ENCODE measurements at places on chromosomes 4 and X. TPM values are rescaled to one million over a fixed set of nuclear protein-coding genes. Genes with fewer than 3 reads are reported as not detected.

Gene ZC4H2
- 7.1 TPM for total RNA-seq

Gene GPR50
- total RNA-seq = not detected

Gene AGTR2
- total RNA-seq = not detected

Gene NRK
- 2.4 TPM for total RNA-seq

Gene SPANXA1
- total RNA-seq = not detected

Gene TMEM156
- not detected for total RNA-seq

Gene MID1
- total RNA-seq = 8.5 TPM

Gene NLGN3
- total RNA-seq = 0.49 TPM

Gene LUZP4
- not detected for total RNA-seq

Gene SORBS2
- total RNA-seq = 4.5 TPM

Gene CT45A5
- not detected for total RNA-seq

Gene TMSB15A
- 0.32 TPM for total RNA-seq

Gene EGF
- 3.0 TPM for total RNA-seq

Gene OSTC
- total RNA-seq = 320 TPM

Gene HPRT1
- total RNA-seq = 7.6 TPM

Gene HTN1
- not detected for total RNA-seq

Gene GABRE
- total RNA-seq = 137 TPM

Gene EVC2
- 14.2 TPM for total RNA-seq

Gene APBB2
- 73.8 TPM for total RNA-seq

Gene GAGE13
- total RNA-seq = not detected

Gene TCP11X1
- not detected for total RNA-seq

Gene CFAP99
- not detected for total RNA-seq

Gene REPS2
- 2.6 TPM for total RNA-seq

Gene PAK3
- total RNA-seq = 2.4 TPM

Gene HDX
- 6.2 TPM for total RNA-seq
